CD4-positive, alpha-beta T cell (primary cell): ENCODE measurements at places on chromosomes 11 and 22.

- DNase-seq, result no peak
Measured at GRCh38 chr11:132579136-132579535, 953.2 kb downstream of the OPCML start.

DNA sequence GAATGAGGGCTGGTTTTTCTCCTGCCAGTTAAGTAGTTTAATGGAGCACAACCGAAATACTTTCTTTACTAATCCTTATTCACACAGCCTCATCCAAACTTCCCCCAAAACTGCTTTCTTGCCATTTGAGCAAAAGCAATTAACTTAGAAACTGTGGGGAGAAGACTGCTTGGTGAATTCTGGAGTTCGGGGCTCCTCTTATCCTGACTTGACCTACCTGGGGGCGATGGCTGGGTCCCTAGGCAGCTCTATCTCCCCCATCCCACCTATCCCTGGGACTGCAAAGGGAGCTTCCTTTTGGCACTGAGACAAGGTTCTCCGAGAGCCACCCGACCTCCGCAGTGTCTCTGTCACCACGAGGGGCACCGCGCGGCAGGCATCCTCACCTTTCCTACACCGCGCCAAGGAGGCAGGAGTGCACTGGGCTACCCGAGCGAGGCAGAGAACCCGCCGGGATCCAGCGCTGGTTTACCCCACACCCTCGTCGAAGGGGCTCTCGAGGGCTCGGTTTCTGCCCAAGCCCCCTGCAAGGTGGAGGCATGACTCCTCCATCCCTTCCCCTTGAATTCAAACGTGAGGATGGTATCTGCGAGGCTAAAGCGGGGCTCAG lies 759 bp downstream of the DESI1 start:
- DNase-seq, result peak; percentile 27

DNA sequence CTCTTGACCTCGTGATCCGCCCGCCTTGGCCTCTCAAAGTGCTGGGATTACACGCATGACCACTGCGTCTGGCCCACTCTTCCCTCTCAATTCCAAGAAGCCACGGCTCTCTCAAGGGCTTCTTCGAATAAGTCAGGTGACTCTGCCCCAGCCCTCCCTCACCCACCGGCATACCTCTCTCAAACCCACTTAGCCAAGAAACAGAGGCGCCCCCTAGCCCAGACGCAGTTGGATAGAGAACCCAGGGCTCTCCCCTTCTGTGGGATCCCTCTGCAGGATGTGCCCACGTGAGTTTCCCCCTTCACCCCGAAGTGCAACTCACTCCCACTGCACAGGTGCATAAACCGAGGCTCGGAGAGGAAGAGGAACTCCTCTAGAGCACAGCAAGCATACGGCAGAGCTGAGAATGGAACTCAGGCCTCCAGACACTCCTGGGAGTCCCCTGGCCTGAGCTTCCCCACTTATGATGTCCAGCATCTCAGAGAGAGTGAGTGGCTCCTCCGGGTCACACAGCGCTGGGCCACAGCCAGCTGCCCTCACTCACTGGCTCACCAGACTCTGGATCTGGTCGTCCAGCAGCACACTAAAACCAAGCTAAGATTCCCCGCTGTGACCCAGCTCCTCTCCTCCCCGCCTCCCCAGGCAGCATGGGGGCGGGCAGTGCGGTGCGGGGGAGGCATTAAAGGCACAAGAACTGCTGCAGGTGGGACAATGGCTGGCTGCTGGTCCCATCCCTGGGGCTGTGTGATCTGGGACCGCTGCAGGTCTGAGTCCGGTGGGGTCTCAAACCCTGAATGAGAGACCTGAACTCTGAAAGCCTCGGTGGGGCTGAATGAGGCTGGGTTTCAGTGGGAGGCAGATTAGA lies 16.8 kb upstream of the RGL4 start:
- DNase-seq, result no peak

GRCh38 chr22:38766076-38766777 lies 10.4 kb upstream of the SUN2 start:
- peak; percentile 29 for DNase-seq

GRCh38 chr11:18699848-18700261 lies 1.3 kb downstream of the TMEM86A start:
- DNase-seq, result no peak

DNA sequence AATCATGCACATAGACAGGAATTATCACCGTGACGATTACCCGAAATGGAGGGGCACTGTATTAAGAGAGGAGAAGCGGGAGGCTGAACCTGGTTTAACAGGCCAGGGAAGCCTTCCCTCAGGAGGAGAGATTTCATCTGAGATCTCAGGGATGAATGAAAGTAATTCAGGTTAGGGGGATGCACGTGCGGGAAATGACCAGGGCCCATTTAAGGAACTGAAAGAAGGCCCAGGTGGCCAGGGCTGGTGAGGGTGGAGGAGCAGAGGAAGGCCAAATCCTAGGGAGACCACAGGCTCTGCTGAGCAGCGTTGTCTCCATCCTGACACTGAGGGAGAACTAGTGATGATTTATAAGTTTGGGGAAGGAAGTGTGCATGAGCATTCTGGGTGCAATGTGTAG lies 16.3 kb upstream of the OPCML start:
- DNase-seq, result no peak

- DNase-seq, result no peak
Measured at GRCh38 chr11:1168721-1169161, 11.0 kb downstream of the MUC5AC start.

DNA sequence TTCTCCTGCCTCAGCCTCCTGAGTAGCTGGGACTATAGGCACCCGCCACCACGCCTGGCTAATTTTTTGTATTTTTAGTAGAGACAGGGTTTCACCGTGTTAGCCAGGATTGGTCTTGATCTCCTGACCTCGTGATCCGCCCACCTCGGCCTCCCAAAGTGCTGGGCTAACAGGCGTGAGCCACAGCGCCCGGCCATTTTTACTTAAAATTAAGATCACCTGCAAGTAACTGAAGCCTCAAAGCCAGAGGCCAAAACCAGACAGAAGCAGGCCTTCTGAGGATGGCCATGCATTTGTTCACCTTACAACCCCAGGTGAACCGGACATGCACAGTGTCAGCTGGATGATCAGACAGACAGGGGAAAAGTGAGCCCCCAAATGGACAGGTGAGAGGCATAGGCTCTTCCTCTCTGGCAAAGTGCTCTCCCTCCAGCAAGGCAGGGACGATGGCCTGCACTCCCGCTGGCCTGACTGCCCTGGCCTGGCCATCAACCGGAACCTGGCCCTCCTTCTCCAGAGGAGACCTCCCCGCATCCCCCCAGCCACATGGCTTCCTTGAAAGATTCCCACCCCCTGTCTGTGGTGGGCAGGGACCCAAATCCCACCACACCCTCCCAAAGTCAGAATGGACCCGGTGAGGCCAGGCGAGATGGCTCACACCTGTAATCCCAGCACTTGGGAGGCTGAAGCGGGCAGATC lies 25.9 kb downstream of the APOBEC3H start:
- DNase-seq, result no peak
